ENCODE measurements at places on chromosomes 6 and 20.

GRCh38 chr20:33401184-33401920 is at the start of gene CDK5RAP1:
Gene CDK5RAP1, minus strand, starts transcription at chr20:33401519. Its CDS starts 4,455 bp downstream, at chr20:33397064.
- DNase-seq = peak; percentile 82

GRCh38 chr20:59525500-59526241 is 78.7 kb upstream of the PHACTR3 start:
- no peak for DNase-seq

GRCh38 chr6:79239536-79240168 is 5.2 kb upstream of the HMGN3 start:
- DNase-seq = no peak

- no peak for DNase-seq
Observed at GRCh38 chr6:4287811-4288244, 152.5 kb upstream of the ECI2 start.

Data from inflammatory macrophage treated with lipopolysaccharide for 1 hour (primary cell).